ENCODE measurements at places on chromosomes 11 and 22.
A peak's percentile ranks its signal among the peaks of the same experiment; 100 is the strongest.

DNA sequence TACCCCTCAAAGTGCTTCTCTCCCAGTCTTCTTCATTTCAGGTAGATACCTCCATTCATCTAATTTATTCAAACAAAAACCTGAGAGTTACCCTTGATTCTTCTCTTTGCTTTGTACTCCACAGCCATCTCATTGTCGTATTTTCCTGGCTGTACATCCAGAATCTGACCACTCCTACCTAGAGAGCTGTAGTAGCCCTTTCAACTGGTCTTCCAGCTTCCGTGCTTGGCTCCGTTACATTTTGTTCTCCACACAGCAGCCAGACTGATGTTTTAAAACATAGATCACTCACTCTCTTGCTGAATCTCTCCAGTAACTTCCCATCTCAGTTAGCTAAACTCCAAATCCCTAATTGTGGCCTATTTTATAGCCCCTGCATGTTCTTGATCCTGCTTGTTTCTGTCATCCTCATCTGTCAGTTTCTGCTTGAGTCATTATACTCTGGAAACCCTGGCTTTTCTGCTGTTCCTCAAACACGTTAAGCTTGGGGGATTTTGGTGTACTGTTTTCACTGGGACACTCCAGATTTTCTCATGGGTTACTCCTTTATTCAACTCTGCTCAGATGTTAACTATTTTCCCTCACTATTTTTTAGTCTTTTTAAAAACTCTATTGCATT, 7.4 kb downstream of the SPCS2 start:
- no peak for DNase-seq

- DNase-seq, result no peak
Measured at GRCh38 chr11:114610984-114611944, 15.7 kb upstream of the NXPE4 start.

DNA sequence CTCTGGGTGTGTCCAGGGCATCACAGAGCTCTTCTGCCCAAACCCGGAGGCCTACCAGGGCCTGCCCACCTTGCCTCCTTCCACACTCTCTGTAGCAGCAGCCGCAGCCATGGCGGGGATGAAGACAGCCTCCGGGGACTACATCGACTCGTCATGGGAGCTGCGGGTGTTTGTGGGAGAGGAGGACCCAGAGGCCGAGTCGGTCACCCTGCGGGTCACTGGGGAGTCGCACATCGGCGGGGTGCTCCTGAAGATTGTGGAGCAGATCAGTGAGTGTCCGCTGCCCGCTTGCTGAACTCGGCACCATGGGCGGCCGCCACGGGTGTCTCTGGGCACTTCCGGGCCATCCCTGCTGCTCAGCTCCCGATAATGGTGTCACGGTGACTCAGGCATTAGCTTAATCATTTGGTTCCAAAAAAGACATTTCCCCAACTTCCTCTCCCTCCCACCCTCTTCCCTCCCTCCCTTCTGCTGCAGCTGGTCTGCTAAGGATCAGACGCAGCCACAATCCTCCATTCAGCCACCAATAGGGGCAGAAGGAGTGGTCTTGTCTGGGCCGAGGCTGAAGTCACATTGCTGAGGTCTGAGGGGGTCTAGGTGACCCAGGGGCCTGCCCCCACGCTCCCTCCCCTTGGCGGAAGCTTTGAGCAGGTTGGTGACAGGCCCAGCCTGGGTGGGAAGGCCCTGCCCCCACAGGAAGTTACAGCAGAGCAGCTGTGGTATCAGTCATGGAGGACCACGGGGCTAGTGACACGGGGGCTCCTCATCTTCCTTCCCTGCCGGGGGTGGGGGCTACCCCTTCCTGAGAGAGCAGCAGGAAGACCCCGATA, 950 bp downstream of the FERMT3 start:
- DNase-seq, result peak; percentile 81

DNA sequence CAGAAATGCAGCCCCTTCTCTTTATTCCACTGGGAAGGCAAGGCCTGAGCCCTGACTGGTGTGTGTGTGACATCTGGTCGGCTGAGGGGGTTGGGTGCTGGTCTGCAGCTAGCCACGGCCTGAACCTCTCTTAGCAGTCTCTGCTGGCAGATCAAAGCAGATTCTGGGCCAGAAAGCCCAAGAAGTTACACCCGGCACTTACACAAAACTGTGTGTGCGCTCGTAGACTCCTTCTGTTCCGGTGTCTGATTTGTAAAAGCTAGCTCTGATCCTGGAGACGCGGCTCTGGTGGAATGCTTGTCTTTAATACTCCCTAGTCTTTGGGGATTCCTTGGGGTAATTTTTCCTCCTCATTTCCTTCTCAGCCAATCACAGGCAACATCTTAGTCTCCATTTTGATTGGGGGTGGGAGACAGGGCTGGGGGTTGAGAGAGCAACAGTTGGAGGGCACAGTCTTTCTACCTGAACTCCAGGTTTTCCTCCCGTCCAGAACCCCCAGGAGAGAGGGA, 5.5 kb downstream of the PKNOX2 start:
- DNase-seq, result no peak

- DNase-seq, result no peak
Measured at GRCh38 chr22:30903876-30904460, 64.6 kb downstream of the MORC2 start.

DNA sequence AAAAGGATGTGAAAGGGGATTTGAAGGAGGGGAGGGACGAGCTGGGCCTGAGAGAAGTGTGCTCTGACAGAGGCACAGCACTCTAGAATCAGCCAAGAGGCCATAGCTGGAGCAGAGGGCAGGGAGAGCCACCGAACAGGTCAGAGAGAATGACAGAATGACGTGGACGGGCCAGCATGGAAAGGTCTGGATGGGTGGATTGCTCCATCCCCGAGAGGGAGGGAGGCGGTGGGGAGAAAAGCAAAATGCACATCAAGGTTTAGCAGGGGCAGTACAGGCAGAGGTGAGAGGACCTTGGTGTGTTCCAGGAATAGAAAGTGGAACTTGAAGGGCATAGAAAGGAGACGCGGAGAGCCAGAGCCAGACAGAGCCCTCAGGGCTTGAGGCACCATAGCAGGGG, 6.9 kb downstream of the PMM1 start:
- no peak for DNase-seq

DNA sequence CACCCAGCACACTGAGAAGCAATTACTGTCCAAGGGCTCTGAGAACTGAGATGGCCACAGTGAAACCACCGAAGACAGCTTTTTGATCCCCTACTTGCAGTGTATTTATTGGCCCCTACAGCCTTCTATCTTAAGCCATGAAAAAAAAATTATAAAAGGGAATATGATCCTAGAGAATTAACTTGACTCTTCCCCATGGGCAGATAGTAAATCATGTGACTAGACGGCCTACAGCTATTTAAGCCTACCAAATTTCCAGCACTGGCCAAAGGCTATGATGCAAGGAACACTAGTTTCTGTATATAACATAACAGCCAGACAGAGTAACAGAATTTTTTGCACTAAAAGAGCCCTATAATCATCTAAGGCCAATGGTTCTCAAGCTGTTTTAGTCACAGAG, 53.8 kb downstream of the KCNA4 start:
- DNase-seq, result no peak

DNA sequence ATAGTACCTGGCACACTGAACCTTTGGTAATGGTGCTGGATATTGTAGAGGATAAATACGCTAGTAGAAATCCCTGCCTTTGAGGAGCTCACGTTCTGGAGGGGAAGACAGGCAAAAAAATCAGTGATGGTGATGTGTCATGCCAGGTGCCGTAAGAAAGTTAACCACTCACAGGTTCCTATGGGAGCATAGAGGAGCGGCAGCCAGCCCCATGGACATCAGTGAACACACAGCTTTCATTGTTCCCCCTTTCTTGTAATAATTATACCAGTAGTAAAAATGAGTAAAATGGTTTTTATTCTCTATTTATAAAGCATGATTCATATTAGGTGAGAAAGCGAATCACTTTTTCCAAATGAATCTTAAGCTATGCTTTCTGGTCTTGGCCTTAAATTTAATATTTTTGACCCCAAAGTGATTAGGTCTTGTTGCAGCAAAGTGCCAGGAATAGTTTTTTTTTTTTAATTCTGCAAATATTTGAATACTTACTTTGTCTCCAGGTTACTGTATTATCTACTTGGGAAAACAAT, 57.9 kb downstream of the UVRAG start:
- no peak for DNase-seq

DNA sequence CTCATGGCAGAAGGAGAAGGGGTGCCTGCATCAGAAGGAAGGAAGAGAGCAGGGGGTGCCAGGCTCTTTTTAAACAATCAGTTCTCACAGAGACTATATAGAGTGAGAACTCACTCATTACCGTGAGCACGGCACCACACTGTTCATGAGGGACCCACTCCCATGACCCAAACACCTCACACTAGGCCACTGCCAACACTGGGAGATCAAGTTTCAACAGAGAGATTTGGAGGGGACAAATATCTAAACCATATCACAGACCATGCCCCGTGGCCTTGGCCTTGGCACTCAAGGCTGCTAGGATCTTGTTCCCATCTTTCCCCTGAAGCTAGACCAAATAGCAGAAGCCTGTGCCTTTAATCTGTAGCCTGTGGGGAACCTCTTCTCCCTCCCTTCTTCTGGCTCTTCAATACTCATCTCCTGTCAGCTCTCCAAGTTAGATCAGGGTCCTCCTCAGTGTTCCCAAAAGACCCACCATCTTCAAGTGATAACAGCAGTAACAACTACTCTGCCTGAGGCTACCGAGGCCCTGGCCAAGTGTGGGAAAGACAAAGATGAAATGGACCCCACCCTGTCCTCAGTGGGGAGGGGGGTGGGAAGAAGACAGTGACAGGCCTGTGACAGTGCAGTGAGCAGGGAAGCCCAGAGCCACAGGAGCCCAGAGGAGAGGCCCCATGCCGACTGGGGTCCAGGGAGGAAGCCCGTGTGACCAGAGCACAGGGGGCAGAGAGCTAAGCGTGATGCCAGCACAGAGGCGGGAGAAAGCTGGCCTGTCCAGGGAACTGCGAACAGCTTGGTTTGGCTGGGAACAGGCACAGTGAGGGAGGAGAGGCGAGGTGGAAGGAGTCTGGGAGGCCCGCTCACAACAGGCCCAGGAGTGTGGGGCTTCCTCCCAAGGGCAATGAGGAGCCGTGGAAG, 72.6 kb downstream of the MYO7A start:
- DNase-seq, result peak; percentile 40

- no peak for DNase-seq
Measured at GRCh38 chr11:111729071-111729830, 36.9 kb downstream of the PPP2R1B start.

GRCh38 chr11:86278226-86278625, 23.8 kb upstream of the HIKESHI start:
- no peak for DNase-seq

DNA sequence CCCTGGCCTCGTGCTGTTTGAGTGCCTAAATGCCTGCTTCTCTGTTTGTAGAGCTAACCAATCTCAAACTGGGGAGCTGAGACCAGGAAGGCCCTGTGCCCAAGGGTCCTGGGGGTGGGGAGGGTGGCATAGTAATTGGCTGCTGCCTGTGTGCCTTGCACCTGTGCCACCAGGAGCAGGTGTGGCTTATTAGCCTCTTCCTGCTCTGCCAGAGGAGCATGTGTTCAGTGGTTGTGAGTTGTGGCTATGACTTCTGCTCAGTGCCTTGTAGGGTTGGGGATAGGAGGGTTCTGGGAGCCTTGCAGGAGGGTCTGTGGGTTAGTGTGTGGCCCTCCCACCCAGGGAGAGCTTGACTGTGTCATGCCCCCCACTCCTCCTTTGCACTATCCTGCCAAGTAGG, 109.2 kb downstream of the ZBTB16 start:
- DNase-seq, result no peak

DNA sequence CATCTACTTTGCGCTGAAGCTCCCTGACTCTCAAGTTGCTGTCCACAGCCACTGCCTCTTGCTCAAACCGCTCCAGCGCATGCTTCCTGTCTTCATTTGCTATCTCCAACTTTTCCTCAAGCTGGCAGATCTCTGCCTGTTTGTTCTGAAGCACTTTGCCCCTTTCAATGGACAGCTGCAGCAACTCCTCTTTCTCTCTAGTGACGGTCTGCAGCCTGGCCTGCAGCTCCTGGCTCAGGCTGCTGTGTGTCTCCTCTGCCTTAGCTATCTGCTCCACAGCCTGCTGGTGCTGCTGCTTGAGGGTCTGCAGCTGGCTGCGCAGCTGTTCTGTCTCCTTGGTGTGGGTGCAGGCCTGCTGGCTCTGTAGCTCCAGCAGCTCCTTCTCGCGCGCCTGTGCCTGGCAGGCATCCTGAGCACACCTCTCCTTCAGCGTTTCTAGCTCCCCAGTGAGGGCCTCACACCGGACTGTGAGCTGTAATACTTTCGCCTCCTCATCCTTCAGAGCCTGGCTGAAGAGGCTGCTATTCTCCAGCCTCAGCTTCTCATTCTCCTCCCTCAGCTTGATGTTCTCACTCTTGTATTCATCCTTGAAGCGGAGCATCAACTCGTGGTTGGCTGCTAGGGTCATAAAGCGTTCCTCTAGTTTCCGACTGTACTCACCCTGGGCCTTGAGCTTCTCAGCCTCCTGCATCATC, 723 bp downstream of the CCDC89 start:
- no peak for DNase-seq

All from ascending aorta (tissue), 2 donors.